Hippocampal formation (tissue), 2 donors: ENCODE measurements at places on chromosomes 6 and 20.

GRCh38 chr20:54042021-54042420 lies 28.4 kb downstream of the BCAS1 start:
- DNase-seq = no peak

GRCh38 chr6:111925296-111925695 lies 52.0 kb upstream of the FYN start:
- no peak for DNase-seq

GRCh38 chr6:117498159-117498558 lies 15.7 kb downstream of the DCBLD1 start:
- DNase-seq = no peak

DNA sequence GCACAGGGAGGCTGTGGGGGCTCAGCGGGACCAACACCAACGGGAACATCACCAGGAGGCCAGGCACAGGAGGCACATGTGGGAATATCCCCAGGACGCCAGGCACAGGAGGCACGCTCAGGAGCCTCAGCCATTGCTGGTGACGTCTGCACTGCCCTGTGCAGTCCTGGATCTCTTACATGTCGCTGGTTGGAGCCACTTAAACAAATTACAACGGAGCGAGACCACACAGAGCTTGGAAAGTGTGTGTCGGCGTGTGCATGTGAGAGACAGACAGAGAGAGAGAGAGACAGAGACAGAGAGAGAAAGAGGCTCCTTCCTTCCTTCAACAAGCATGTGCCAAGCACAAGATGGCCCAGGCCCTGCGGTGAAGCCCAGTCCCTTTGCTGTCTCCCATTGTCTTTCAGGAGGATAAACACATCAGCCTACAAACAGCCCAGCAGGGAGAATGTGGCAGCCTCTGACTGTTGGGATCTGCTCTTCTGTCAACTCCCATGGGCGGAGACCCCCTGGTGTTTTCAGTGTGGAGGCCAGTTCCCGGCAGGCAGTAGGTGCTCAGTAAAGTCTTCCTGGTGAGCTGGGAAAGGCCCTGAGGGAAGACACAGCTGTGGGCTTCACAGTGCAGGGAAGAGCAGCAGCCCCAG lies 112.7 kb upstream of the THBS2 start:
- DNase-seq = no peak

DNA sequence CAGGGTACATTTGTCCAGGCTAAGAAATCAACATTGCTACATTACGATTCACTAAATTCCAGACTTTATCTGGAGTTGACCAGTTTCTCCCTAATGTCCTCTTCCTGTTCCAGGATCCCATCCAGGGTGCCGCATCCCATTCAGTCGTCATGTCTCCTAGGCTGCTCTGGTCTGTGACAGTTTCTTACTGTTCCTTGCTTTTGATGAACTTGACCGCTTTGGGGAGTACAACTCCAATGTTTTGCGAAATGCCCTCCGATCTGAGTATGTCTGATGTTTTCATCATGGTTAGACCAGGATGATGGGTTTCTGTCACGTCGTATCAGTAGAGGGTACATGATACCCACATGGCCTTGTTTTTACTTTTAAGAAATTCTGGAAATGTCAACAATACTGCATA lies 62.2 kb downstream of the CTCFL start:
- DNase-seq = no peak

DNA sequence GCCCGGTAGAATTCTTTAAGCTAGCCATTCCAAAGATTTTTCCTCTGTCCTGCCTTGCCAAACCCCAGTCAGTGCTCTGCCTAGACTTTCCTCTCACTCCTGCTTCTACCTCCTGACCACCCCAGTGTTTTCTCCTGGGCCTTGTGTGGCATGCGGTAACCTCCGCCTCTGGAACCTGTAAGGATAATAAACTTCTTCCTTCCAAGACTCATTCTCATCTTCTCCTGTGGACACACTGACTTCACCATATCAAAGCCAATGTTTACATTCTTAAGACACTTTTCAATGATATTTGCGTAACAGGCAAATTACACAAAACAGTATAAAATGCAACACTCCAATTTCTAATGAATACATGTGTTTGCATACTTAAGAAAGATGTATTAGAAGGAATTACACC lies 354.6 kb downstream of the RNF144B start:
- DNase-seq = no peak

GRCh38 chr20:5885866-5886265 lies 64.5 kb downstream of the TRMT6 start:
- no peak for DNase-seq

DNA sequence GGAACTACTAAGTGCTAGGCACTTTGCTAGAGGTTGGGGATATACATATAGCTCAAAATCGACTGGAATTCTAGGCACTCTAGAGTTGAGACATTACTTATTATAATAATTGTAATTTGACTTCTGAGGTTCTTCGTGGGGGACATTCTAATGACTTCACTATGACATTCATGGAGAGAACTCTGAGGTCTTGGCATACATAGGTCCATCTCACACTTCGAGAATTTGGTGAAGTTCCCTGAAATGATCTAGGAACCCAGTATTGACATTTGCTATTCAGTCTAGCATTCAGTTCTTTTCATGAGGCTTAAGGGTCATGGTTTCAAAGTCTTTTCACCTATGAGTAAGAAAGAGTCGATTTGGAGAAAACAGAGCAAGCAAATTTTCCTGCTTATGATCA lies 446.6 kb upstream of the JAG1 start:
- DNase-seq = no peak
